Lung (tissue), 17 donors: ENCODE measurements at places on chromosomes 7 and 10. TPM values are rescaled to one million over a fixed set of nuclear protein-coding genes. Genes with fewer than 3 reads are reported as not detected.
A peak's percentile ranks its signal among the peaks of the same experiment; 100 is the strongest.

OGDHL gene
- total RNA-seq, result 0.14 TPM

GRCh38 chr10:1472178-1472958, 265.0 kb downstream of the ADARB2 start:
- DNase-seq, result peak; percentile 43
- H3K4me3 ChIP-seq, result no peak overlapping the region
- peaks cover 6% of the 10 kb centered on the region for H3K4me1 ChIP-seq
- H3K27me3 ChIP-seq, result no peaks in the 10 kb centered on the region

DNA sequence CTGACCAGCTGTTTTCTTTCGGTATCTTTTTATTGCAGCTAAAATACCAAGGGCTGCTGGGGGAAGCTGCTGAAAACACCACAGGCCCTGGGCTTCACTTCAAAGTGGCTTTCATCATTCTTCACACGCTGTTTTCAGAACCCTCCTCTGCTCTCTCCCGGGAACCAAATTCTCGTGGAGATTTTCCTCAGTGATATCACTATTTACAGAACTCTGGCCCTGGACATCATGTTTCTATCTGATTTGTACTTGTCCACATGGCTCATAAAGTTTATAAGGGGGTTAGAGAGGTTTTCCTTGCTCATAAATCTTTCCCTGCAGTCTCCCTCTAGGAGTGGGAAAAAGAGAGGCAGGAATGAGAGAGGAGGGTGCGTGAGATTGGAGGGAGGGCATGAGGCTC, 177.4 kb upstream of the NPVF start:
- no peak overlapping the region for H3K4me3 ChIP-seq
- DNase-seq, result peak; percentile 77
- H3K36me3 ChIP-seq, result no peaks in the 10 kb centered on the region
- H3K27ac ChIP-seq, result no peak overlapping the region
- H3K27me3 ChIP-seq, result no peaks in the 10 kb centered on the region

DNA sequence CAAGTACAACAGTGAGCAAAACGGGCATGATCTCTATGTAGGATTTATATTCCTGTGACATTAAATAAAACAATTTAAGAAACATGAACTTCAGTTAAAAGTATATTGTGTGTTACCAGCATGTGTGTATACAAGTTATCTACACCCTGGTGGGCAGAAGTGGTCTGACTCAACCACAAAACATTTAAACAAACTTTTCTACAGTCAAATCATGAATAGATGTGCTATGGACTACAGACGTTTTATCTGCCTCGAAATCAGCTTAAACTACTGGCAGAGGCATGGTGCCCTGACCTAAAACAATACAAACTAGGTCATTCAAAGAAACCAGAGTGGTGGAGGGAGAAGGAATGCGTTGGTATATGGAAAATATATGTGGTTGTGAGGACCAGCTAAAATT, 3.6 kb downstream of the ARL3 start:
- H3K4me3 ChIP-seq, result no peak overlapping the region
- peaks cover 2% of the 10 kb centered on the region for H3K4me1 ChIP-seq
- H3K36me3 ChIP-seq, result no peaks in the 10 kb centered on the region
- peak; percentile 30 for DNase-seq

DNA sequence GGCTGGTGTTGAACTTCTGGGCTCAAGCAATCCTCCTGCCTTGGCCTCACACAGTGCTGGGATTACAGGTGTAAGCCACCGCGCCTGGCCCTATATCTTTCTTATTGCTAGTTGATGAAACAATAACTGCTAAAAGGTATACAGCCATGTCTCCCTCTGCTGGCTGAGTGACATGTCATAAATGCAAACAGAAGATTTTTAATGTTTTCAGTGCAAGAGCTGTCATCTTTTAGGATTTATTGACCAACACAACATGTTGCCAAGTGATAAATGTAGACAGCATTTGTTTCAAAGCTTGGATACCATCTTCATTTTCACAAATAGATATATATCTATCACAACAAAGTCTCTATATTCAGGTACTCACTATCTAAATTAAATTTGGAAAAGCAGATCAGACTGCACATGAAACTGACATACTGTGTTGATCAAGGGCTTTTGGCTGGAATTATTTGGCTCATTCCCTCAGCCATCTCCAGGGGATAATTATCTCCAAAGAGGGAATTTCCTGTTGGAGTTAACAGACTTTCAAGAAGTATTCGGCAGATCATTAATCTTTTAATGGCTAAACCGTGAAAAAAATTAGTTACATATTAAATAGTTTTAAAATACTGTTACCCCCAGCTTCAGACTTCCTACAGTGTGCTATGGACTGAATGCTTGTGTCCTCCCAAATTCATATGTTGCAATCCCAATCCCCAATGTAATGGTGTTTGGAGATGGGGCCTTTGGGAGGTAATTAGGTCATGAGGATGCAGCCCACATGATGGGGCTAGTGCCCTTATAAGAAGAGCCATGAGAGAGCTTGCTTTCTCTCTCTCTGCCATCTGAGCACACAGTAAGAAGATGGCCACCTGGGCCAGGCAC, 41.3 kb upstream of the SRPK2 start:
- peak; percentile 83 for DNase-seq
- no peaks in the 10 kb centered on the region for H3K27me3 ChIP-seq
- no peak overlapping the region for H3K27ac ChIP-seq
- H3K4me3 ChIP-seq, result no peak overlapping the region
- H3K4me1 ChIP-seq, result no peaks in the 10 kb centered on the region

SFTPD gene
- 661 TPM for total RNA-seq

DNA sequence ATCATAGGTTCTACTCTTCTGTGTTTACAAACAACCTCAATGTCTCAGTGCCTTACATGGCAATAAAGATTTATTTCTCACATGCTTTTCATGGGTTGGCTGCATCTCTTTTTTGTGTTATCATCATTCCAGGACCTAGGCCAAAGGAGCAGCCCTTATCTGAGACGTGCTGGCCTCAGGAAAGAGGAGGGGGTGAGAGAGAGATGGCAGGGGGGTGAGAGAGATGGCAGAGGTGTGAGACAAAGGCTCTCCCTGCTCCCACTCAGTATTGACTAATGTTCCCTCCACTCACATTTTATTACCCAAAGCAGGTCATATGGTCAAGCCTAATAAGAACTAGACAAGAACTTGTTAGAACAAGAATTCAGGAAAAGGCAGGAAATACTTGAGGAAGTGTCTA, 120.1 kb upstream of the PRR15 start:
- H3K4me3 ChIP-seq, result no peak overlapping the region
- no peaks in the 10 kb centered on the region for H3K27me3 ChIP-seq
- no peak overlapping the region for H3K27ac ChIP-seq

DNA sequence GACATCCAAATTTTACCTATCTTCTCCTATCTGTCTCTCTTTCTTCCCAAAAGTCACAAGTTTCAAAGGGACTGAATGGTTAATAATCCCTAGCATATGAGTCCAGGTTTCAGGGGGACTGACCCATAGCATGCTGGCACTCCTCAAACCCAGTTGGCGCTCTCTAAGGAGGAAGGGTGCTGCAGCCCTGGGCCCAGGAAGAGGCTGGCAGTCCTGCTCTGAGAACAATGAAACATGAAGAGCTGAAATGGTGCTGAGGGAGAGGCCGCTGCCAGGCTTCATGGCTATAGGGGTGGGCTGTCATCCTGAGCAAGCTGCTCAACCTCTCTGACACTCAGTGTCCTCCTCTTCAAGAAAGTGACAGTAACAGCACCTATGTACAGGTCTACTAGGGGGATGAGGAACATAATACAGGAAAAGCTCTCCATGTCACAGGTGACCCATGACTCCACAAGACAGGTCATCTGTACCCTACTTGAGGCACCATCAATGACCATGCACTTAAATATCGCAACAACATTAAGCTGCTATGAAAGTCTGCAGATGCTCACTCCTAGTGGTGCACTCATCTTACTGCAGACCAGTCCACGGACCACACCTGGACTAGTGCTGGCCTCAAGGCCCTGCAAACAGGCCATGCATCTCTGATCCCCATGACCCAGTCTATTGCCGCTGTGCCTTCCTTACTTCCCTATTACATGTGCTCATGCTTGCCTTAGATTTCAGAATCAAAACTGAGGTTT, 17.0 kb downstream of the COBL start:
- H3K36me3 ChIP-seq, result no peaks in the 10 kb centered on the region
- H3K27me3 ChIP-seq, result no peaks in the 10 kb centered on the region
- no peak overlapping the region for H3K27ac ChIP-seq
- H3K4me1 ChIP-seq, result no peaks in the 10 kb centered on the region

TAS2R4 gene
- 9.3 TPM for total RNA-seq
